Posterior cingulate gyrus (tissue), 11 donors: ENCODE measurements at places on chromosomes 4 and X.

DNA sequence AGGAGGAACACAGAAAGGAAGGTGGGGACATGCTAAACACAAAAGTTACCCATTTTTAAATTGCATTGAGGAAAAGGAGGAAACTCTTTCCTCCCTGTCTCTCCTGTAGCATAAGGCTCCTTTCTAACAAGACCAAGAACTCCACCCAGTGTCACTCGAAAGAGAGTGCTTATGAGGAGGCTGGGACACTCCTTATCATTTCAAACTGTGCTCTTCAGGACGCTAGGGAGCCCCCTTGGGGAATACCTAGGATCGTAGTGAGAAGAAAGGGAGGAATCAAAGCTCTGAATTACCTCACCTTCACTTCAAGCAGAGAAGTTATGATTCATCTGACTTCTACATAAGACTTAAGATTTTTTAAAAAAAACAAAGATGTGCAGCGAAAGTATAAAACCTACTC, 65.5 kb downstream of the F9 start:
- no peak for DNase-seq

GRCh38 chr4:176709417-176709816, 83.3 kb downstream of the VEGFC start:
- no peak for DNase-seq

DNA sequence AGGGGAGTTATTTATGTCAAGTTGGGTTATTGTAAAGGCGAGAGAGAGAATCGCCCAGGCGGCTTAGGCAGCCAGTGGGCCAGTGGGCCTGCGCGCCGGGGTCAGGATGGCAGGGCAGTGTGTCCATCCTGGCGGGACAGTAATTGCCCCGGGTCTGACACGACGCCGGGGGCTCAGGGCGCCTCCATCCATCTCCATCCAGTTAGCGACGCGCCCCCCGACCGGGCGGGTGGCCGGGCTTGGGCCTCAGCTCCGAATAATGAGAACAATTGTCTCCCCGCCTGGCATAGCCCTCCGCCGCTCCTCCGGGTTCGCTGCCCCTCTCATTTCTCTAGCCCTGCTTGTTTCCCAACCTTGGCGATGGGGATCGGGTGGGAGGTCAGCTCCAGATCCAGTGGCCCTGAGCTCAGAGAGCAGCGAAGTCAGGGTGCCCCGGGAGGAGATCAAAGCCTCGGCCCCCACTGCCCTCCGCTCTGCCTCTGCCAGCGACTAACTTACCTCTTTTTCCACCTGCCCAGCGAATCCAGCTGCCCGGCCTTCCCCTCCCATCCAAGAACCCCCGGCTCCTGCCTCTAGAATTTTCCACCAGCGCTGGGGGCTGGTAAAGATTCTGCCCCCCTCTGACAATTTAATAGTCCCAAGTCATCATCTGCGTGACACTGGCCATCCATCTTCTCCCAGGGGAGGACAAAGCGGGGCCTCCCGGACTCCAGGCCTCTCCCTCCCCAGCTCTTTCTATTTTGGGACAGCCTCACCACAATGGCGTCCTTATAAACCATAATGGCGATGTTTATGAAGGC, 56.9 kb upstream of the TMEM33 start:
- DNase-seq, result no peak

DNA sequence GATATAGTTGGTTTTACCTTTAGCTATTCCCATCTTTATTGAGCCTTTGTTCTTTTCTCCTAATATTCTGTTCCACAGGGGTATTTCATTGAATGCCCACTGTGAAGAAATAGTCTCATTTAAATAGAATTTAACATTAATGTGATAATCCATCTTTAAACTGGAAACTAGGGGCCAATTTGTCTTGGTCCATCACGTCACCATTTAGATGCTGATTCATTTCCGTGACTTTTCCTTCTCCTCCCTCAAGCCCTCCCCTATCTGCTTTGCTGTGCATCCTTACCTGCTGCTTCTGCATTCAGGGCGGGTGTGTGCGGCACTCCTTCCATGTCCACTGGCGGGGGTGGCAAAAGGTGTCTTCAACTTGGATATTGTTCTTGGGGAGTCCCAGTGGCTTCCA, 241.1 kb downstream of the FBXW7 start:
- DNase-seq, result no peak

- no peak for DNase-seq
Measured at GRCh38 chr4:32735856-32736590, 2015.9 kb downstream of the PCDH7 start.

GRCh38 chr4:19010761-19011160, 989.2 kb upstream of the LCORL start:
- no peak for DNase-seq

DNA sequence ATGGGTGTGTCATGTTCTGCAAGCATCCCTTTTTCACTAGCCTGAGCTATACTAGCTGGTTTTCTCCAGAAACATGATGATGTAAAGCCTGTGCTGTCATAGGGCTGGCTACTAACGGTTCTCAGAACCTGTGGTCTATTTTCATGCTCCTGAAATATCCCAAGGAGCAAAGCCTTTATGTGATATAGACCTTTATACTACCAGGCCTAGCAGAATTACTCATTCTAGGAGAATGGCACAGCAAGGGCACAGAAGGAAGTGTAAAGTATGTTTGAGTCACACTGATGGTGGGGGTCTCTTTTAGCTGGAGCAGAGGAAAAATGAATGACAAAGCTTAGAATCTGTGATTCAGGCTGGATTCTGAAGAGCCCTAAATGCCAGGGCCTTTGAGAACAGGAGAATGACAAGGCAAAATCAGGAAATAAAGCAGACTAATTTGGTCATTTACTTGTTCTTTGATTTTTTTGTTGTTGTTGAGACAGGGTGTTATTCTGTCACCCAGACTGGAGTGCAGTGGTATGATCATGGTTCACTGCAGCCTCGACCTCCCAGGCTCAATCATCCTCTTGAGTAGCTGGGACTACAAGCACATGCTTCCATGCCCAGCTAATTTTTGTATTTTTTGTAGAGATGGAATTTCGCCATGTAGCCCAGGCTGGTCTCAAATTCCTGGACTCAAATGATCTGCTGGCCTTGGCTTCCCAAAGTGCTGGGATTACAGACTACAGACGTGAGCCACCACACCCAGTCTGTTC, 11.8 kb downstream of the TCEAL1 start:
- no peak for DNase-seq

DNA sequence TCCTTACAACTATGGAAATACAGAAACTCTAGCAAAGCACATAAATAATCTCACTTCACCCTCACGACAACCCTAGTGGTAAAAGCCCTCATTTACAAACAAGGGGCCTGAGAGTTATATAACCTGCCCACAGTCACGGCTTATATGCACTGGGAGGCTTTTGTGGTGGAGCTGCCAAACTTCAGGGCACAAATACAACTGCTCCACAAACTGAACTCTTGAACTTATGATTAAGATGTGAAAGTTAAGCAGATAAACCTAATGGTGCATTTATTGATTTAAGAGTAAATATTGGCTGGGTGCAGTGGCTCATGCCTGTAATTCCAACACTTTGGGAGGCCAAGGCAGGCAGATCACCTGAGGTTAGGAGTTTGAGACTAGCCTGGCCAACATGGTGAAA, 19.0 kb downstream of the SLC2A9 start:
- no peak for DNase-seq

- no peak for DNase-seq
Measured at GRCh38 chr4:23958749-23959148, 68.9 kb upstream of the PPARGC1A start.

DNA sequence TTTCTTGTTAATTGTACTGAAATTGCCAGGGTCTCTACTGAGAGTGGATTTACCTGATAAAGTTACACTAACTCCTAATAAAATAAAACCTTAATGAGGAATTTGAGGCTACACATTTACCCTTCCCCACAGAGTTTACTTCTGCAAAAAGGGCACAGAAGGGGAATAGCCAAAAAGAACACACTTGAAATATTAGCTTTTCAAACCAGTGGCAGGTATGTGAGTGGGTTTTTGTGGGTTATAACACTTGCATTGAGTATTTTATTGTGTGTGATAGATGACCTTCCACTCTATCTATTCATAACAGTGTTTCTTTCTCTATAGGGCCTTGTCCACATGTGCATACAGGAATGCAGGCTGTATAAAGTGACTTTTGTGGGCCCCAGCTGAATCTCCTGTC, 5.0 kb upstream of the GPR174 start:
- no peak for DNase-seq

GRCh38 chrX:85084770-85085393, 81.2 kb downstream of the APOOL start:
- no peak for DNase-seq

- DNase-seq, result no peak
Measured at GRCh38 chrX:140815868-140816267, 106.3 kb downstream of the LINC00632 start.

- DNase-seq, result no peak
Measured at GRCh38 chr4:184734758-184735157, 862 bp upstream of the CENPU start.

GRCh38 chr4:113452152-113452551, 309.4 kb downstream of the CAMK2D start:
- DNase-seq, result no peak

DNA sequence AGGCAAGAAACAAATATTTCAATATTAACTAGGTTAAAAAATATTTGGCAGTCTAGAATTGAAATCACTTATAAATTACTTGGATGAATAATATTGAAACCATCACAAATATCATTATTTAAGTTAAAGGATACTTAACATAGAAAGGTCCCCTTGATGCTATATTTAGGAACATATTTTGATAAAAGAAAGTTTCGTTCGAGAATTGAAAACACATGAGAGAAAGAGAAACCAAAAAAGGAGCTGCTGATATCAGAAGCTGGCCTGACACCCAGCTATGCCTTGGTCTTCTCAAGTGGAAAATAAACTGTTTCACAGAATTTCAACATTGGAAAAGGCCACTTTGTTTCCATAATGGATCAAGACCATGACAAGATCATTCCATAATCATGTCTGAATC, 762.4 kb downstream of the DMD start:
- no peak for DNase-seq

DNA sequence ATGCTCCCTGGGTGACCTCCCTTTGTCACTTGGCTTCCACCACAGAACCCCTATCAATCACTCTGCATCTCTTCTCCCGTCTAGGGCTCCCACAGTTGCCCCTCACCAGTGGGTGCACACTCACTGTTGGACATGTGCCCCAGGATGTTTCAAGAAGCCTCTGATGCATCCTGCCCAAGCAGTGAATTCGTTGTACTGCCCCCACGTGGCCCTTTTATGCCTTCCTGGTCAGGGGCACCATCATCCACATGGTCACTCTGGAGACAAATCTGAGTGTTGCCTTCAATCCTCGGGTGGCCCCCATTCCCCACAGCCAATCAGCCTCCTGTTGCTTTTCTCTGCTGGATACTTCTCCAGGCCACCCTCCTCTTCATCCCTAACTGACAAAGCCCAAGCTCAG, 12.2 kb downstream of the ITIH6 start:
- DNase-seq, result no peak

DNA sequence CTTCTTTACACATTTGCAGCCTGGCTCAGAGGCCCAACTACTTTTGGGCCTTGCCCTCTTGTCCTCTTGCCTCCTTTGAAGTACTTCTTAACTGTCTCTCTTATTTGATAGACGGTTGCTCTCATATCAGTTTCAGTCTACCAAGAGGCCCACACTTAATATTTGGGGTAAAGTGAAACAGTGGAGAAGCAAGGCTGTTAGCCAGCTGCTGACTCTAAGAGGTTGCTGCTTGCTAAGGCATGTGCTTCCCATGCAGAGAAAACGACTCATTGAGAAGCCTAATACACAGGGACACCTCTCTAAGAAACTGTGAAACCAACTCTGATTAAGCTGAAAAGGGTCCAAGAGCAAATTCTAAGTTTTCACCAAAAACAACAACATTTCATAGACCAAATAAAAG, 94.6 kb downstream of the PPP3CA start:
- DNase-seq, result no peak

DNA sequence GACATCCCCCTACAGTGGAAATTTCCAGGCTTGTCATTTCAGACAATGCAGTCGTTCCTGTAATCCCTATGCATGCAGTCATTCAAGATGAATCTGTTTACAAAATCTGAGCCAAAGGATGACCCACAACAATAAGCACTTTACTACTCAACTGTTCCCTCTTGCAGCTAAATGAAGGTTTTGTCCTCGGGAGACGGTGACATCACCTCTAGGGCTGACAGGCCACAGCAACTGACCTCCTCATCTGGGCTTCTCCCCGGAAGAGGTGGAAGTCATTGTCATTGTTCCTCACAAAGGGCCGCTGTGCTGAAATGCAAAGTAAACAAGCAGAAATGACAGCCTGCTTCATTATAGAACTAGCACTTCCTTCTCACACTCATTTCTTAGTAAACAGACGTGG, 29.2 kb downstream of the CLRN2 start:
- DNase-seq, result peak; percentile 75

- no peak for DNase-seq
Measured at GRCh38 chrX:47313056-47313455, 57.3 kb upstream of the ZNF157 start.

DNA sequence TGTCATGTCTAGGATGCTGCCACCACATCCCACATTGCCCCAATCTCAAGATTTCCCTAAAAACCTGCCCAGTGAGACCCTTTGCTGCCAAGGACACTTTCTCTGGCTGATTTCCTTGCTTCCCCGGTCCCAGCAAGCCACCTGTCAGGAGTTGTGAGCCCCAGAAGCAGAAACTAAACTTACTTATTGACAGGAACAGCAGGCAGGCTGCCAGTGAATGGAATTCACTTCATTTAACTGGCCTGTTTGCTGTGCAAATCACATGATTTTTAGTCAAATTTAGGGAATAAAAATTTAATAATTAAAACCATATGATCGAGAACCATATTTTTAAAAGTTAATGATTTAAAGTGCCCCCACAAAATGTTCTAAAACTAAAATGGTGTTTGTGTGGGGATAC, 48.5 kb downstream of the MAMLD1 start:
- DNase-seq, result no peak

GRCh38 chrX:19846995-19847790, 40.2 kb downstream of the SH3KBP1 start:
- no peak for DNase-seq

DNA sequence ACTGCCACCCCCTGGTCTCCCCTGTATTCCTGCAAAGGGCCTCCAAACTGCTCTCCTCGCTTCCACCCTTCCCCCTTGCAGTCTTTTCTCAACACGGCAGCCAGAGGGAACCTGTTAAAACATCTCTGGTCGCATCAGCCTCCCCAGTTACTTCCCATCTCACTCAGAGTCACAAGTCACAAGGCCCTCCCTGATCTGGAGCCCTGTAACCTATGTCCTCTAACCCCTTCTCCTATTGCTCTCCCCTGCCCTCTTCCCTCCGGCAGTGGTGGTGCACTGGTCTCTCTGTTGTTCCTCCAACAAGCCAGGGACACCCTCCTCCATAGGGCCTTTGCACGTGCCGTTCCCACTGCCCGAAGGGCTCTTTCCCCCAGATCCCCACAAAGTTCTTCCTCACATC, 73.2 kb downstream of the SH3KBP1 start:
- DNase-seq, result no peak
